KG1 (cell line): ENCODE measurements at places on chromosomes 4 and X.

DNA sequence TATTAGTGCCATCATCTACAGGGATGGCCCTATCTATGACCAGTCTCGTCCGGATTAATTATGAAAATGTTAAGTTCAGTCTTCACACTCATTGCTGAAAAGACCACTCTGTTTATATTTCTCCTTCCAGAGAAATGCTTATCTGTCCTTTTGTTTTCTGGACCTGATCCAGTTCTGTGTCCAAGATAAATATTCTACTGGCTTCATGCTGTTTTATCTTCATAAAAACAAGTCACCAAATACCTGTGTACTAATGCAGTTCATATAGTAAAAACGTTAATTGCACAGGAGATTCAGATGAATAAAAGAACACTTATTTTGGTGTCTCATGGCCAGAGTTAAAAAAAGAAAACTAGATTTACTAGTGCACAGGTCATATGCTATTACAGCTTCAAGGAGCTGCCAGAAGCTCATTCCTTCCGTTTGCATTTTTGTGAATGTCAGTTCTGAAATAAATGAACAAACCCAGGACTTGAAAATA, 17.3 kb downstream of the FNIP2 start:
- no peak for DNase-seq

DNA sequence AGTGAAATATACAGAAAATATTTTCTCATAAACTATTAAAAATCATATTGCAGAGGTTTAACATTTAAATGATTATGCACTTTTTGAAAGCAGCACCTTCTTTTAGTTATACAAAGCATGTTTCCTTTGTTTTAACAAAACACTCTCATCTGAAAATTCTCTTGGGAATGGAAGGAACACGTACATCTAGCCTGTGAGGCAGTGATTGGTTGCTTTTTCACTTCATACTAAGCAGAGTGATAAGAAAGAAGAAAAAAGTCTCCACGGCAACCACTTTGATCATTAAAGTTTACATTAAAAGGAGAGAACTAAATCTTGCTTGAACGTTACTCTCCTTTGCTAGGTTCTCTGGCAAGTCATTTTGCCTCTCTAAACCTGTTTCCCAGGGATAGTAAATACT, 41.7 kb upstream of the H2AZ1 start:
- no peak for DNase-seq

DNA sequence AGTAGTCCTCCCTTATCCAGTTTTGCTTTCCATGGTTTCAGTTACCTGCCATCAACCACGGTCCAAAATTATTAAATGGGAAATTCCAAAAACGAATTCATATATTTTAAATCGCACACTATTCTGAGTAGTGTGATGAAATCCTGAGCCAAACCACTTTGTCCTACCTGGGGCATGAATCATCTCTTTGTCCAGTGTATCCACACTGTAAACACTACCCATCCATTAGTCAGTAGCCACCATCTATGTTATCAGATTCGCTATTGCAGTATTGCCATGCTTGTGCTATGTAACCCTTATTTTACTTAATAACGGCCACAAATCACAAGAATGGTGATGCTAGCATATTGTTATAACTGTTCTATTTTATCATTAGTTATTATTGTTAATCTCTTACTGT, 704.6 kb downstream of the SMARCA1 start:
- DNase-seq: no peak

DNA sequence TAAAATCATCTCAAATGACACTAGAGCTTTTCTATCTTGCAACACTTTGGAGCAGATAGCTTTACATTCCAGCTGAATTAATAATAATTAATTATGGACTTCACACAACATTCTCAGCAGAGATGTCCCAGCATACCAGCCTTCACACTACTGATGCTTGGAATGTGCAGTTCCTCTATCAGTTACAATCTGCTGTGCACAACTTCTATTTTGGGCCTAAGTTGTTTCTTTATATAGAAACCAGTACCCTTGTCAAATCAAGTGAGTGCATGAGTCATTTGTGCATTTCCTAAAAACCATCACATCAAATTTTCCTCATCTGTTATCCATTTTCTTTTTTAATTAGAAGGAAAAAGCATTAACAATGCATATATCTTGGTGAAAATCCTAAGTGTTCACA, 8.8 kb upstream of the RASL11B start:
- no peak for DNase-seq

GRCh38 chr4:99724067-99724466, 66.4 kb upstream of the C4orf54 start:
- no peak for DNase-seq

DNA sequence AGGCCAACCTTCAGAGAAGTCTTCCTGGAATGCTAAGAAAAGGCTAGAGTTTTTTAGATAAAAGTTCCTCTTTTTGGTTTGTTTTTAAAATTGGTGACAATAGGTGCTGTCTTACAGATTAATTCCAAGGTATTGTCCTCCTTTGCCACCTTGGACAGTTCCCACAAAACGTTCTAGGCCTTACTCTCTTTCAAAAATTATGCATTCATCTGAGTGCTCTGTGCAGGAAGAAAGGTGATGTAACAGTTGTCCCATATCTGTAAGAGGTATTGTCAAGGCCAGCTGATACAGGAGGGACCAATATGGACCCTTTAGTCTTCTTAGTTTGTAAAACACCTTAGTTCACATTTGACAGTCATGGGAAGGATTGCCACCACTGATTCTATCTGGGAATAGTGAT, 15.9 kb upstream of the CXCL5 start:
- DNase-seq: no peak

GRCh38 chr4:139815778-139816601, 150.4 kb downstream of the MGST2 start:
- DNase-seq: no peak

DNA sequence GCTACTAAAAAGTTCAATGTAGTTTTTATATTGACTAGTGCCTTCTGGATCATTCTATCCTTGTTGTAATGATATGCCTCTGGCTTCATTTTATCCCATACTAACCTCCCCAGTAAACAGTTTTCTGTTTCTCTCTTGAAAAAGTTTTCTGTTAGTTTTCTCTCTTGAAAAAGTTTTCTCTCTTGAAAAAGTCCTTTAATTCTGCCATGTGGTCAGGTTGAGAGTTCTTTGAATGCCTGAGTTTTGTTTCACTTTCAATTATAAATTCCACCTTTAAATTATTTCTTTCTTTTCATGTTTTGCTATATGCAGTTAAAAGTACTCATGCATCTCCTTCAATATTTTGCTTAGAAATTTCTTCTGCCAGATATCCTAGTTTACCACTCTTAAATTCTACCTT, 1139.6 kb downstream of the STPG2 start:
- DNase-seq: no peak

GRCh38 chr4:176400816-176401461, 81.2 kb downstream of the SPCS3 start:
- no peak for DNase-seq

GRCh38 chr4:53646795-53647194, 55.5 kb upstream of the LNX1 start:
- no peak for DNase-seq

GRCh38 chr4:26826721-26827120, 33.9 kb upstream of the STIM2 start:
- no peak for DNase-seq

GRCh38 chr4:186441502-186441901, 113.9 kb downstream of the MTNR1A start:
- no peak for DNase-seq

GRCh38 chr4:91220315-91220714, 1083.5 kb upstream of the GRID2 start:
- no peak for DNase-seq

DNA sequence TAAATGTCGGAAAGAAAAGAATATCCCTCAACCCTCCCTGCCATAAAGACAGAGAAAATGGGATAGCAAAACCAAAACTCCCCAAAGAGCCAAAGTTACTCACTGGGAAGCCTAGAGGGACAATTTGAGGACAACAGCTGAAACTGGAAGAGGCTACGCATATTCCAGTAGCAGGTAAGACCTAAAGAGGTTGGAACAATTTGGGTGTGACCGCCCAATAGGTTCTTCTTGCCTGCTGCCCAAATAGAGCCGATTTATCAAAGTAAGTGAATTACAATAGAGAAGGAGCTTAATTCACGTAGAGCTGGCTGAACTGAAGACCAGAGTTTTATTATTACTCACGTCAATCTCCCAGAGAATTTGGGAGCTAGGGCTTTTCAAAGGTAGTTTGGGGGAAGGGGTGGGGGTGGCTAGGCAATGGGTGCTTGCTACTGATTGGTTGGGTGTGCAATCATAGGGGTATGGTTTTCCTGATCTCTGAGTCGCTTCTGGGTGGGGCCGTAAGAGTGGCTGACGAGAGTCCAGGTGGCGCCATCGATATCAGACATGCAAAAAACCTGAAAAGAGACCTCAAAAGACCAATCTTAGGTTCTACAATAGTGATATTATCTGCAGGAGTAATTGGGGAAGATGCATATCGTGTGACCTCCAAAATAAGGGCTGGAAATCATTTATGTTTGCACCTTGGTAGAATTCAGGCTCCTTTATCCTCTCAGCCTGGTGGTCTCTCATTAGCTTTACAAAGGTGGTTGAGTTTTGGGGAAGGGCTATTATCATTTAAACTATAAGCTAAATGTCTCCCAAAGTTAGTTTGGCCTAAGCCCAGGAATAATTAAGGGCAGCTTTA, 39.0 kb upstream of the SLC7A3 start:
- DNase-seq: no peak

- peak; percentile 30 for DNase-seq
Measured at GRCh38 chr4:106898621-106899230, 137.4 kb downstream of the DKK2 start.

GRCh38 chr4:1491328-1492141, 85.3 kb upstream of the NKX1-1 start:
- DNase-seq: no peak

GRCh38 chr4:113947484-113947883, 32.0 kb downstream of the ARSJ start:
- DNase-seq: no peak

DNA sequence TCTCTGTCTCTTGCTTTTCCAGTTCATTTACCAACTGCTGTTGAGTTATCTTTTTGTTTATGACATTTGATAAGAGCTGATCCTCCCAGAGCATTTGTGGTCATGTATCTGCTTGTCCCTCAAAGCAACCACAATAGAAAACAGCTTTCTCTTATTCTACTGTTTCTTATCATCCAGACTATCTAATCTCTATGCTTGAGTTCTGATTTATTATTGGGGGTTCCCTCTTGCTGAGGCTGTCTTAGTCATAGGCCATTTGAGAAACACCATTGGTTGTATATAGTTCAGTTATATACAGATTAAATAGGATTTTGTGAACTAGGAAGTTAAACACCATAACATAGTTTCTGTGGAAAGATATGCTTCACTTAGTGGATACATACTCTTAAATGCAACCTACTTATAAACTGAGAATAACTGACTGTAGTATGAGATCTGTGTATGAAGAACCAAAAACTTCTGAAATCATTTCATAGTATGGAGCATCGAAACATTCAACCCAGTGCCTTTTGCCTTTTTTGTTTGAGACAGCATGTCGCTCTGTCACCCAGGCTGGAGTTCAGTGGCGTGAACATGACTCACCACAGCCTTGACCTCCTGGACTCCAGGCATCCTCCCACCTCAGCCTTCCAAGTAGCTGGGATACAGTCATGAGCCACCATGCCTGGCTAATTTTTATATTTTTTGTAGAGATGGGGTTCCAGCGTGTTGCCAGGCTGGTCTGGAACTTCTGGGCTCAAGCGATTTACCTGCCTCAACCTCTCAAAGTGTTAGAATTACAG, 75.8 kb downstream of the STIM2 start:
- no peak for DNase-seq

- DNase-seq: peak; percentile 9
Measured at GRCh38 chrX:103845165-103845653, 13.2 kb upstream of the RAB9B start.

DNA sequence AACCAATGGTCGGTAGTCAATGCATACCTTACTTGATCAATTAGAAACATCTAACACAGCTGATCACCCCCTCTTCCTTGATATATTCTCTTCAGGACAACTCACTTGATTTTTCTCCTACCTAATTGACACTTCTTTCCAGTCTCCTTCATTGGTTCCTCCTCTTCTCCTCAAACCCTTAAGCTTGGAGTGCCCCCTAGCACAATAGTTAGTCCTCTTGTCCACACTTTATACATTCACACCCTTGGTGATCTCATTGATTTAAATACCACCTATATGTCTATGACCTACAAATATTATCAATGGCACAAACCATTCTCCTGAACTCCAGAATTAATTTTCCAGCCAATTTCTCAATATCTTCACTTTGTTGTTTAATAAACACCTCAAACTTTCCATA, 724.0 kb downstream of the ADGRL3 start:
- DNase-seq: no peak

DNA sequence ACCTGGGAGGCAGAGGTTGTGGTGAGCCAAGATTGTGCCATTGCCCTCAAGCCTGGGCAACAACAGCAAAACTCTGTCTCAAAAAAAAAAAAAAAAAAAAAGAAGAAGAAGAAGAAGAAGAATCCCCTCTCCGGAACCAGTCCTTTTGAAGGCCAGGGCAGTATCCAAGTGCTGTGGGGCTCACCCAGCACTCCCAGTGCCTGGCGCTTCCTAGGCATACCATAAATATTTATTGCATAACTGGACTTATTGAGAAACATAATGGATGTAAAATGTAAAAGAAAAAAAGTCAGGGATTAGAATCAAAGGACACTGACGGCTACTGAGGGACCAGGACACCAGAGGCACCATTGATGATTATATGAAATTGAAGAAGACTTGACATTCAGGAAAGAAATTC, 162.1 kb upstream of the KIT start:
- no peak for DNase-seq
